Activated gamma-delta T cell treated with Interleukin-2 at 50 U/mL for 16 hours (primary cell): ENCODE measurements at places on chromosomes 3 and 15.

DNA sequence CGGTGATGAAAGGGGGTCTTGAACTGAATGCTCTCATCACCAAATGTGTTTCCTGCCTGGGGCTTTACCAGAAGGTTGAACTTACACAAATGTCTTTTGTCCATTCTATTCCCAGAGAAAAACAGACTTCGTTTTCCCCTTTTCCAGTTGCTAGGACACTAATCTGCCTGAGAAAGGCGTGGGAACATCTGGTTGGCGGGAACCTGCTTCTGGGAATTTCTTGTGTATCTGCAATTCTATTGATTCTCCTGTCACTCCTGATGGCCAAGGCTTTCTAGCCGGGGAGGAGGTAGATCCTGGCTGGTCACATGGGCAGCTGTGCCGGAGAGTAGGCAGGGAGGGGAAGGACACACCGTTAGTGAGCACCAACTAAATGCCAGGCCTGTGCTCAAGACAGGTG lies 31.1 kb upstream of the CCDC174 start:
- no peak for DNase-seq

DNA sequence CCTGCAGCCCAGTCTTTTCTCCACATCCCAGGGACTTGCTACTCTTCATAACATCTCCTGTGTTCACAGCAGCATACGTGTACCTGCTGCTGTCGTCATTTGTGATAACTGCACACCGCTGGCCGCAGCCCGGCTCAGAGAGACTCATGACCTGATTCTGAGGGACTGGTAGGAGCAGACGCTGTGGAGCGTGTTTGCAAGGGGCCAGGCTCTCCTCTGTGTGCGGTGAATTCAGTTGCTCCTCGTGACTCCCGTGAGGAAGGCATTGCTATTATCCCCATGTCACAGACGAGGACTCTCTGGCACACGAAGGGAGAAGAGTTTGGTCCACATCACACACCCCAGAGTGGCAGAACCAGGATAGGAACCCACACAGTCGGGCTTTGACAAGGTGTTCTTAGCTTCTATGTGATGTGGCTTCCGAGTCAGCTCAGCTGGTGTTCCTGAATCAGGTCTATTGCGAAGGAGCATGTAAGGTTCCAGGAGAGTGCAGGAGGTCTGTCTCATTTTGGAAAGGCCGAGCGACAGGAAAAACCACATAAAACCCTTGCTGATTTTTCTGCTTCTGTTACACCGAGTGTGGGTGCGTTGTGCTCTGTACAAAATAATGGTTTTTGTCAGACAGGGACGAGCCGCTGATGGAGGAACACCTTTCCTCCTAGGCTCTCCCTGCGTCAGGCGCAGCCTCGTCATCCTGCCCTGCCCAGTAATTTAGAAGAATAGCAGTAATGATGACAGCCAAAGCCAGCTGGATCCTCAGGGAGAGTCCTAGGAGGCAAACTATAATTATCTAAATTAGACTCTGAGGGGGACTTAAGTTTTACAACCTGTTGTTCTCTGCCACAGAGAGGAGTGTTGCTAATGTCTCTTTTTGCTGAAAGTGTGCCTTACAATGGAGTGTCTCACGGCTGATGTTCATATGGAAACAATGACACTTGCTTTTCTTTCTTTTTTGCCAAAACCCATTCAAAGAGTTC lies 157.5 kb upstream of the RGMA start:
- DNase-seq: no peak

- no peak for DNase-seq
These were observed 24.5 kb upstream of the PSMD6 start for GRCh38 chr3:64047787-64048186.

- no peak for DNase-seq
These were observed 6.3 kb downstream of the NR2F2 start for GRCh38 chr15:96336596-96337364.

DNA sequence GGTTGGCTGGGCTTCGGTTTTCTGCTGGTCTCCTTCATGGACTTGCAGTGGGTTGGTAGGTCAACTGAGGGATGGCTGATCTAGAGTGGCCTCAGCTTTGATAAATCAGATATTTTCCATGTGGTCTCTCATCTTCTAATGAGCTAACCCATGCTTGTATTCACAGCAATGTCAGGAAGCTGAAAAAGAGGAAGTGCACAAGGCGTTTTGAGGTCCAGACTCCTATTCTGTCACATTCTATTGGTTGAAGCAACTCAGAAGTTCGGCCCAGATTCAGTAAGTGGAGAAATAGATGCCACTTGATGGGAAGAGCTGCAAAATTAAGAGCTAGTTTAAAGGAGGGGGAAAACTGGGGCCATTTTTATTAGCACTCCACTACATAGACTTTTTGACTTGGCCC lies 361.2 kb downstream of the DIPK2A start:
- no peak for DNase-seq

- DNase-seq: no peak
These were observed 70.5 kb upstream of the XCR1 start for GRCh38 chr3:46097691-46098241.

DNA sequence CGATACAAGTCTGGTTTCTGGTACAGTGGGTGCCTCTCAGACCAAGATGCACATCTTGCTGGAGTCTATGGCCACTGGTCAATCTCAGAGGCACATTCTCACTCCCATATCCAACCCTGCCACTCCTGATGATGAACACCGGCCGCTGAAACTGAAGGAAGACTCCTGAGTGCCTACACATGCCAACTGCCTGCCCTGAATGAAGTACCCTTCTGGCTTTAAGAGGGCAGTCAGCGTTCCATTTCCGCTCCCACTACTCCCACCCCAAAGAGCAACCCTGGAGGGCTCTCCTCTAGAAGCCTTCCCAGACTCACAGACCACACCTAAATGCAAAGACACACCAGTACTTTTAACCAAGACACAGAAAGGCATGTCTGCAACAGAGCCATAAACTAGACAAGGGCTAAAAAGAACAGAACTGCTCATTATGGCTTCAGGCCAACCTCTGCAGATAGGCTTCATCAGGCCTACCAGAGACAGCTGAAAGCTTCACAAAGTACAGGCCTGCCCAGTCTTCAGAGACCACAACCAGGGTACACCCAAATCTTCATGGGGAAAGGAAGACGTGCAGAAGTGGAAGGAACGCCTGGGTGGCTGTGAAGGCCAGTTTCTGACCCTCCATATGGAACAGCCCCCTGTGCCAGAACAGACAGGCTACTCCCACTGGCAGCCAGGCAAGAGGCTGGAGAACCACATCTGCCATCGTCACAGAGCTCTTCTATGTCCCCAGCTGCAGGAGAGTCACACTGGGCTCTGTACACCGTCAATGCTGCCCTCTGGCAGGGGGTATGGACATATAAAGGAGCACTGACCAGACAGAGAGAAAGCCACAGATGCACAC lies 14.3 kb downstream of the ANP32A start:
- no peak for DNase-seq

DNA sequence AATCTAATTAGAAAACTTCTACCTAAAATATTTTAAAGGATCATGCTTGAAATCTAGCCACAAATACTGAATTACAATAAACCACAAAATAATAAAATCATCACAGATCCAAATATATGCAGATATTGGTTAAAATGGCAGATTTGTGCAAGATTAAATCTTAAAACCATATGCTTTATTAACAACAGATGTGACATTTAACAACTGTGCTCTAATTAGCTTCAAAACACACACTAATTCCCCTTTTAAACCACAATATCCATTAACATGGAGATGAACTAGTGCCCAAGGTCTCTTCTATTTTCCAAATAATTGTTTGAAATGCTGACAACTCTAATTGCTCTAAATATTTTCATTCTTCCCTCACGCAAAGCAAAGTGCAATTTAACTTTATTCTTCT lies 1530.3 kb downstream of the SI start:
- no peak for DNase-seq

- no peak for DNase-seq
These were observed 73.1 kb upstream of the FEZF2 start for GRCh38 chr3:62446337-62446940.

DNA sequence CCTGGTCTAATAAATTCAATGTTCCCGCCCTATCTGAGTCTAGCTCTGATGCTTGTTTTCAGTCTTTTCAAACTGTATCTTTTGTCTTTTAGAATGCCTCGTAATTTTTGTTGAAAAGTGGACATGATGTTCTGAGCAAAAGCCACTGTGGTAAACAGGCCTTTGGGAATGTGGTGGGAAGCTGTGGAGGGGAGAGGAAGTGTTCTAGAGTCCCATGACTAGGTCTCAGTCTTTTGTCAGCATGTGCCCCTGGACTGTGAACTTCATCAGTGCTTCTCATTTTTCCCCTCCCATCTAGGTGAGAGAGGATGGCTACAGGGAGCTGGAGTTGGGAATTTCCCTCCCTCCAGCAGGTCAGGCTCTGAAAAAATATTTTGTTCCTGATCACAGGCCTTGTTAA lies 33.7 kb downstream of the SUSD5 start:
- DNase-seq: no peak

DNA sequence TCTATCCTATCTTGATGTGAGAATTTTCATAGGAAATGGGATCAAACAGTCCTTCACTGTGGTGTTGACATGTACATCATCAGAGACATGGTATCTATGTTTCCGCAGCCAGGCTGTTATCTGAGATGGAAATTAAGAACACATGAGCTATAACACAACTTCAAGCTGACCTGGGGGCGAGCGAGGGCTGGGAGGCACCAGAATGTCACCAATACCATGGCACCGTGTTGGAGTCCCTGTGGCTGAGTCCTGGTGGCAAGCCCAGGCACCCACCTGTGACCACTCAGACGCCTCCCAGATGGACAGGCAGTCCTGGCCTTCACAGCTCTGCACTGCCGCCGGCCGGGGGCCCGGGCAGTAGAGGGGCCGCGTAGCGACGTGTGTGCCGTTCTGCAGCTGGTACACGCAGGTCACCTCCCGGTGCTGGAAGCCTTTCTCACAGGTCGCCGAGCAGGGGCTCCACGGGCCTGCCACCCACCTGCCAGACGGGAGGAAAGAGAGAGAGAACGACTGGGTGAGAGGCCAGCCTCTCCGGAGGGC lies 263.9 kb upstream of the LYSMD4 start:
- no peak for DNase-seq

DNA sequence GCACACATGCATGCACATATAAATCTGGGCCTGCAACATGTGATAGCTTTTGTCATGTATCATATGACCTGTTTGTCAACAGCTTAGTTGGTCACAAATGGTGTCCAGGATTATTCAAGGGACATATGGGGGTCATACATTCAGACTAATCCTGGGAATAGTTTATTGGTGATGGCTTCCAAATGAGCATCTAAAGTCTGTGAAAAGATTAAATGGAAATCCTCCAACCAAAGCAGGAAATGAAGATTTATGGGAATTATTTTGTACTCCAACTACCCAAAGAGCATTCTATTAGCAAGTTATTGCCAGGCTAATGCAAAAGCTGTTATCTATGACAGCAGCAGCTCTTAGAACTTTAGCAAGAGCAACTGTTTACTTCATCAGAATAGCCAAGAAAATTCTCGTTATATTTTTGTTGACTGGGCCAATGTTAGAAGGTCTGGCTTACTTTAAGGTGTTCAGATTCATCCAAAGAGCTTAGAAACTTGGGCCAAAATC lies 7.1 kb downstream of the FSTL1 start:
- no peak for DNase-seq

GRCh38 chr15:99105514-99106341 lies 848 bp downstream of the SYNM start:
- peak; percentile 9 for DNase-seq

DNA sequence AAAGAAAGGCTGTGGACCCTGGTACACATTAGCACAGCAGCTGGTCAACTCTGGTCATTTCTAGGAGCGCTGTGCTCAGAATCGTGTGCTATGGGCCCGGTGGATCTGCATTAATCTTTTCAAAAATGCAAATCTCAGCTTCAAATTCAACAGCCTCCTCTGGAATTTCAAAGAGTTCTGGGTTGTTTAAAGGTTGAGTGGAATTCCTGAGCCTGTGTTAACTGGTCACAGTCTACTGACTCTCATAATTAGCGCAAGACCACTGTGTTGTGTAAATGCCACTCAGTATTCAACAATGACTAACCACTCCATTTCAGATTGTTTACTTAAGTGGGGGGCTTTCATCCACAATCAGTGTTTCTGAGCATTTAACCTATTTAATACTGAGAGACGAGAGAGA lies 2.7 kb upstream of the ARNT2 start:
- DNase-seq: no peak

- DNase-seq: no peak
These were observed 37.8 kb downstream of the KY start for GRCh38 chr3:134613006-134613520.

GRCh38 chr3:52126500-52126899 lies 27.7 kb downstream of the POC1A start:
- no peak for DNase-seq

- no peak for DNase-seq
These were observed 25.0 kb downstream of the H1-8 start for GRCh38 chr3:129567939-129568338.

DNA sequence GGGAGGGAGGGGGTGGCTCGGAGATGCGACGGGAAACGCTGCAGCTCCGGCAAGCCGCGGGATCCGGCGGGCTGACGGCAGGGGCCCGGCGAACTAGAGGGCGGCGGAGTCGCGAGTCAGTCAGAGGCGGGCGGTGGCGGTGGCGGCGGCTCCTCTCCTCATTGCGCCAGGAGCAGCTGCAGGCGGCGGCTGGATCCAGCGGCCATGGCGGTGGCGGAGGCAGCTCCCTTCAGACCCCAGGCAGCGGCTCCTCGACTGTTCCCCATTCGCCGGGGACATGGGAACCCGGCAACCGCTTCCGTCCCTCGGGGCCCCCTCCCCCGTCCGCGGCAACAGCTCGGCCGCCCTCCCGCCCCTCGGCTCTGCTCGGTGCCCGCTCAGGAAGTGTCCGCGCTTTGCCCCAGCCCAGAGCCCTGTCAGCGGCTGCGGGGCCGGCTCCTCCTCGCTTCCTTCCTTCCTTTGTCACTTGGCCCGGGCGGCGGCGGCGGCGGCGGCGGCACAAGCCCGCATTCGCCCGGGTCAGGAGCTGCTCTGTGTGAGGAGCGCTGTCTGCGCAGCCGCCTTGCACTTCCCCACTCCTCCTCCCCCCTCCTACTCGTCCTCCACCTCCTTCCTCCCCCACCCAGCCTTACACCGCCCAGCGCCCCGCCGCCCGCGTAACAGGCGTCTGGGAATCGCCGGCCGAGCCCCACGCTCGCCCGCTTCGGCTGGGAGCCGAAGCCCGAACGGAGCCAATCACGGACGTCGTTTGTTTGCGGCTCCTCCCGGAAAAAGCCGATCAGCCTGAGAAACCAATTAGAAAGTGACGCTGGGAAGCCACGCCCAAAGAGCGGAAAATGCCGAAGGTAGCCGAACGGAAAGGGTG lies at the start of gene GSK3B:
TSS of gene GSK3B (minus strand) at position 537 of the 865 bp plus-strand sequence. CDS start 1,013 bp downstream, outside the sequence.
- peak; percentile 99 for DNase-seq

GRCh38 chr15:56042982-56043980 lies 49.9 kb upstream of the NEDD4 start:
- peak; percentile 20 for DNase-seq

GRCh38 chr15:60479361-60480110 lies 594 bp upstream of the ICE2 start:
- no peak for DNase-seq

DNA sequence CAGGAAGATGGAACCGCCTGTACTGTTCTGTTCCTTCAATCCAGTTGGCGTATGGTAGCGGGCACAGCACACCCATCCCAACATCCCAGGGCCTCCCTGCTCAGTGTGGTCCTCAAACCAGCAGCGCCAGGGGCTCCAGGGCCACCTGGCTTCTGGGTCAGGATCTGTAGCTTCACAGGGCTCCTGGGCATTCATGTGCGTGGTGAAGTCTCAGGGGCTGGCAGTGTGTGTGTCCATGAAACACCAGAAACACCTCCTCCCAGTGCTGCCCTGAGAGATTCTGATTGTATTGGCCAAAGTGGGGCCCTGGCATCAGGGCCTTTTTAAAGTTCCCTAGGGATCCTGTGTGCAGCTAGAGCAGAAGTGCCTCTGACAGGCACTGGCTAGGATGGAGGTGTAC lies 42.1 kb downstream of the ABTB1 start:
- no peak for DNase-seq
